ENCODE measurements at places on chromosomes 1 and 21.

DNA sequence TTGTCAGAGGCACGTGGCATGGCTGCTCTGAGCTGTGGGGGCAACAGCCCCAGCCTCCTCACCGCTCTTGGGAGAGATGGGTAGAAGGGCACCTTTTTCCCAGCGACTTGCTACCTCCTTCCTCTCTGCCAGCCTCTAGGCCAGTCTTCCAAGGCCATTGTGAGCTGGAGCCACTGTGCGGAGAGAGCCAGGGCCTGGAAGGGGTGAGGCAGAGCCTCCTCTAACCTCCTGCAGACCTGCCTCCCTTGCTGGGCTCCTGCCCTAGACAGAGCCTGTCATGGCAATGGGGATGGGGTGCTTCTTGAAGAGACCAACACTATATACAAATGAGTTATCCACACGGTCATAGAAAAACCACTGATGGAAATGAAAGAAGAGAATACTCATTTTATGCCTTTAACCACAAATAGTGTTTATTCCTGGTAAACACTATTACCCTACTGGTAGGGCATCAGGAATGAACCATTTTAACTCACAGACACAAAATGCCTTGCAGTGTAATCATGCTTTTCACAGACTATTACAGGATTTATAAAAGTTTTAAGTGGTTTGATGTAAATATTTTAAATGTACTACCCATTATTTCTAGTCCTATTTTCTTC lies 5.0 kb upstream of the IGFN1 start:
- no peak for DNase-seq

GRCh38 chr1:29284961-29285560 lies 48.7 kb downstream of the PTPRU start:
- DNase-seq, result no peak

DNA sequence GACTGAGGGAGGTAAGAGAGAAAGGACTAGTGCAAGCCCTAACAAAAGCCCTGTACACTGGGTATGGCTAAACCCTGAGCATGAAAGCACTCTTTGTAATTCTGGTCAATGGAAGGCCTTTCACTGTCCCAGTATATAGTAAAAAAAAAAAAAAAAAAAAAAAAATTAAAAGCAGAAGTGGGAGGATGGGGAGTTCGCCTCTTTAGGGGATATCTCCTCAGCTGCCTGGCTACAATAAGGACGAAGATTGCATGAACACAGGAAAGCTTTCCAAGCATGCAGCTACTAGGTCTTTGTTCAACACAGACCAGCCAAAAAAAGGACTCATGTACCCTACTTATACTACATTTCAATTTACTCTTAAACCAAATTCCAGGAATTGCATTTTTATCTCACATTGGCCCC lies 59.1 kb downstream of the EIF4G3 start:
- DNase-seq, result no peak

GRCh38 chr1:26220199-26220912 lies 13.6 kb upstream of the CEP85 start:
- no peak for DNase-seq

DNA sequence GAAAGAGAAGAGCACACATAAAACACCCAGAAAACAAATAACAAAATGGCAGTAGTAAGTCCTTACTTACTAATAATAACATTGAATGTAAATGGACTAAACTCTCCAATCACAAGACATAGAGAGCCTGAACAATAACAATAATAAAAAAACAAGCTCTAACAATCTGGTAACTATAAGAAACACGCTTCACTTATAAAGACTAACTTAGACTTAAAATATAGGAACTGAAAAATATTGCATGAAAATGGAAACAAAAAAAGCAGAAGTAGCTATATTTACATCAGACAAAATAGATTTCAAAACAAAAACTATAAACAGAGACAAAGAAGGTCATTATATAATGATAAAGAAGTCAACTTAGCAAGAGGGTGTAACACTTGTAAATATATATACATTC lies 83.1 kb upstream of the LYPLAL1 start:
- DNase-seq, result no peak

GRCh38 chr1:61056573-61057439 lies 25.6 kb upstream of the NFIA start:
- no peak for DNase-seq

DNA sequence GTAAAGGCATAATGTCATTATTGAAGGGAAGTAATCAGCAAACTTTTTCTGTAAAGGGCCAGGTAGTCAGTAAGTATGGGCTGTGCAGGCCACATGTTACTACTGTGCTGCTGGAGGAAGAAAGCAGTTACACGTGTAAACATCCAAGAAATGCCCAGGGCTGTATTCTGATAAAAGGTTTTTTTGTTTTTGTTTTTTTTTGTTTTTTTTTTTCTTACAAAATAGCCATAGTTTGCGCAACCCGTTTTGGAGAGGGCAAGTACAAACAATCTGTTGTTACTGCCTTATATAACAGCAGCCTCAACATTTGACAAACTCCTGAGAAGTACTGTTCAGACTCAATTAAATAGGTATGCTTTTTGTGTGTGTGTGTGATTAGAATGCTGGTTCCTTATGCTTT lies 26.7 kb upstream of the MTMR11 start:
- DNase-seq, result no peak

DNA sequence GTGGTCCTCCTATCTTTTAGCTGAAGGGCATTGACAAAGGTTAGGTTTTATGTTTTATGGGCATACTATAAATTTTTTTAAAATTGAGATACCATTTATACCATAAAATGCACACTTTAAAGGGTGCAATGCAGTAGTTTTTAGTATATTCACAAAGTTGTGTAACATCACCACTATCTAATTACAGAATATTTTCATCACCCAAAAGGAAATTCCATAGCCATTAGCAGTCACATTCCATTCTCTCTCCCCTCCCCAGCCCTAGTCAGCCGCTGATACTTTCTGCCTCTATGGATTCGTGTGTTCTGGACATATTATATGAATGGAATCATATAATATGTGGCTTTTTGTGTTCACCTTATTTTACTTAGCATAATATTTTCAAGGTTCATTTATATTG lies 135.8 kb upstream of the B3GALT2 start:
- no peak for DNase-seq

DNA sequence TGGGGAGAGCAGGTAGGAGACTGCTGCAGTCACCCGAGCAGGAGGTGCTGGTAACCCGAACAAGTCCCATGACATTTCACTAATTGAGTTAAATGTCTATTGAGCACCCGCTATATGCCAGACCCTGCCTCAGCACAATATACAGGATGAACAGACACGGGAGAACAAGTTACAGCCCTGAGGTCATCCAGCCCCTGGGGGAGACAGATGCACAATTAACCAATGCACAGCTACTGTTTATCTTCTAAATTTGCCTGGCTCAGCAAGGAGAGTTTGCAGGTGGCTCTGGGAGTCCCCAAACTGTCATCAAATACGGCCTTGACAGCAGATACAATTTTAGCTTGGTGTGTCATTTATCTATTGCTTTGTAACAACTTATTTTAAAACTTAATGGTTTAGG lies 18.1 kb downstream of the CITED4 start:
- no peak for DNase-seq

DNA sequence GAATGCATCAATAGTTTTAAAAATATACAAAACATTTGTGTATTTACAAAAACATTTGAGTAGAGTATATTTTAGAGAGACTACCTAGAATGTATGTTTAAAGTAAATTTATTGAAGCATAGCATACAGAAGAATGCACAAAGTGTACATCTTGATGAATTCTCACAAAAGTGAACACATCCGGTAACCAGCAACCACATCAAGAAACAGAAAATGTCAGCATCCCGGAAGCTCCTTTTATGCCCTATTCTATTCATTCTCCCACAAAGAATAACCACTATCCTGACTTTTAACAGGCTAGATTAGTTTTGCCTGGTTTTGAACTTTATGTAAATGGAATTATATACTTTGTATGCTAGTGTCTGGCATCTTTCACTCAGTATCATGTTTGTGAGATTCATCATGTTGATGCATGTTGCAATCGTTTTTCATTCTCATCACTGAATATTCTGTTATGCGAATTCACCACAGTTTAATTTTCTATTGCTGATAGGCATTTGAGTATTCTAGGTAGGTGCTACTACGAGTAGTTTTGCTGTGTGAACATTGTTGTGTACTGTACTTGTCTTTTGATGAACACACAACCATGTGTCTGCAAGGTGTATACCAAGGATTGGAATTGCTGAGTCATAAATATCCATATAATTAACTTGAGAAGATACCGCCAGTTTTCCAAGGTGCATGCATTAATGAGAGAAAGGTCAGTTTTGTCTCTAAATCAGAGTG lies 75.4 kb downstream of the CACHD1 start:
- DNase-seq, result no peak

GRCh38 chr1:96236156-96236739 lies 485.3 kb upstream of the PTBP2 start:
- no peak for DNase-seq

- DNase-seq, result no peak
These were observed 8.2 kb downstream of the UQCRHL start for GRCh38 chr1:15799004-15799867.

GRCh38 chr1:76677416-76678405 lies 189.6 kb upstream of the ST6GALNAC5 start:
- no peak for DNase-seq

DNA sequence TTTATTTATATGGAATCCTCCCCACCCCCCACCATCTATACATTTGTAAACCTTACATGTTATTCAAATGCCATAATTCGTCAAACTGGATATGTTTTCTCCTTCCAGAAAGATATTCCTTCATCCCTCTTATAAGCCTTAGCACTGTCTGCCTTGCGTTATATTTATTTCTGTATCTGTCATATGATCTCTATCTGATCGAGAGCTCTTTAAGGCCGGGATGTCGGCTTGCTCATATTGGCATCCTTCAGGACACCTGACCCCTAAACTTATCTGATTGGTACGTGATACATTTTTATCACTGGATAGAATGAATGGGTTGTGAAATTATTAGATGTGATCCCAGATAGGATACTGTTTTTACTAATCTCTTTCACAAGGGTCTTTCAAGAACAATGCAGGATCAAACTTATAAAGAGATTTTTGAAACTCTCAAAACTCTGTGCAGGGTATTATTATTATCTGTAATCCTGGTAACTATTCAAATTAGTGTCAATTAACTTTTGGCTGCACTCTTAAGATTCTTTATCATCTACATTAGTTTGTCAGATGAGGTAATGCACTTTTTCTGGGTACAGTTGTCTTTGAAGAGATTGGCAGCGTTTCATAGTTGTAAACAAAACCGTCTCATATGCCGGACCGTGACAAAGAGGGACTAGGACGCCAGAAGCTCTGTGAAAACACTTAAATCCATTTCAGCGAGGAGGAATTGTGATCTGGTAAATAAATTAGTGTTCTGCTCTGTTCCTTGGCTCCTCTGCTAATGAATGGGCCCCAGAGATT lies 152.0 kb downstream of the KIF26B start:
- DNase-seq, result no peak

DNA sequence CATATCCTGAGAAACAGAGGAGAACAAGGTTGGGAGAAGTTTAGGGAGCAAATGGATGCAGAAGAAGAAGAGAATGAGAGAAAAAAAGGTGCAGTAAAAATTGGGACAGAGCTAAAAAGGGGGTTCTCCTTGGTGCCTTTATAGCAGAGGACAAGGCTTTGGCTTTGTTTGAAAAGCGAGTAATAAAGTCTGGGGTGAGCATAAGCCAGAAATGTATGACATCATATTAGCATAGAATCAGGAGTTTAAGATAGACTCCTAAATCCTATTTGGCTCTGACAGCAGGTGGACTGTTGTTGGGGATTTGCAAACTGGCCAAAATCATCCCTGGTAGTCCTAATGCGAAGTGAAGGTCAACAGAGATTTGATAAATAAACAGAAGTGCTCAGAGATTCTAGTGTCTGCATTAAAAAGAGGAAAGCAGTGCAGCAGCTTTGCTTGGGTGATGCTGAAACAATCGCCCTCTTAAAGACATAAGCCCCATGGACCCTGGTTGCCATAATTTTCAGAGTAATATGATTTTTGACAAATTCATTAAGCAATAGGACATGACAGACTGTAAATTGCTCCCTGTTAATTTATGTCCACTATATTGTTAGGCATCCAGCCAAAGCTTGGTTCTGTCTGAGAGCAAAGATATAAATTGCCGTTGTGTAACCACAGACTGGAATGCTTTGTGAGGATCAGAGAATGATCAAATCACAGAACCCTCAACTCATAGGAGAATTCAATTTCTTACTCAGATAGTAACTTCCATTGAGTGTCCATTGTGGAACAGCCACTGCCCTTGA lies 385.0 kb upstream of the NFIA start:
- DNase-seq, result no peak

- no peak for DNase-seq
These were observed 19.6 kb upstream of the PIK3R3 start for GRCh38 chr1:46152016-46152415.

GRCh38 chr1:158819461-158820443 lies 11.4 kb upstream of the MNDA start:
- DNase-seq, result no peak

DNA sequence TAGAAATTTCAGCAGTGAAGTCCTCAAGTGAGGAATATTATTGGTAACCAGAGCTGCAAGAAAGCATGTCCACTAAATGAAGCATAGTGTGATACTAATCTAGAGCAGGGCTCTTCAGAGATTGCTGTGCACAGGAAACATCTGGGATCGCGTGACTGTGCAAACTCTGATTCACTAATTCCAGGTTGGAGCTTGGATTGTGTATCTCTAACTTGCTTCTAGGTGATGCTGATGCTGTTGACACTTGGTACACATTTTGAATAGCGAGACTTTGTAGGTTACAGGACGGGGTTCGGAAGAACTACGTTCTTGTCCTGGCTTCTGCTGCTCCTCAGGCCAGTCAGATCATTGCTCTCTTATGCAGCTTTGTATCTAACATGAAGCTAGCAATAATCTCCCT lies 66.5 kb downstream of the PRRX1 start:
- no peak for DNase-seq

GRCh38 chr1:100791586-100791985 lies 72.0 kb downstream of the VCAM1 start:
- no peak for DNase-seq

GRCh38 chr1:176374967-176375569 lies 87.9 kb upstream of the PAPPA2 start:
- DNase-seq, result peak; percentile 52

DNA sequence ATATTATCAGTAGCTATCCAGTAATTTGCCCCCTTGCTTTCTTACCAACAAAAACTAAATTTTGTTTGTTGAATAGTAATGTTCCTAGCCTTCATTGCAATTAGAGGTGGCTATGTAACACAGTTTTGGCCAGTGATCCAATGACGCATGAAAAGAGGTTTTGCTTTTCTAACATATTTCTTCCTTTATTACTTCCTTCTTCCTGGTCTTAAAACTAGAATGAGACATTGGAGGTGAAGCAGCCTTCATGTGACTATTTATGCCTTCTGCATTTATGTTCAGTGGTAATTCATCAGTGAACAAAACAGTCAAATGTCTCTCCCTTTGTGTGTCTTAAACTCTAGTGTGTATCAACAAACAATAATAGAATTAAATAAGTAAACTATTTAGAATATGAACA lies 35.5 kb downstream of the LRIF1 start:
- no peak for DNase-seq

- DNase-seq, result no peak
These were observed 13.9 kb downstream of the CXADR start for GRCh38 chr21:17526776-17527175.

All from activated CD4-positive, alpha-beta T cell treated with anti-CD3 and anti-CD28 coated beads, Interleukin-2, amount 50 U/mL, for 1 hour (primary cell).